ENCODE measurements at places on chromosomes 4 and X.

GRCh38 chr4:128757712-128758111 lies 51.8 kb upstream of the JADE1 start:
- no peak for DNase-seq

GRCh38 chr4:88940506-88940905 lies 116.5 kb downstream of the FAM13A start:
- no peak for DNase-seq

DNA sequence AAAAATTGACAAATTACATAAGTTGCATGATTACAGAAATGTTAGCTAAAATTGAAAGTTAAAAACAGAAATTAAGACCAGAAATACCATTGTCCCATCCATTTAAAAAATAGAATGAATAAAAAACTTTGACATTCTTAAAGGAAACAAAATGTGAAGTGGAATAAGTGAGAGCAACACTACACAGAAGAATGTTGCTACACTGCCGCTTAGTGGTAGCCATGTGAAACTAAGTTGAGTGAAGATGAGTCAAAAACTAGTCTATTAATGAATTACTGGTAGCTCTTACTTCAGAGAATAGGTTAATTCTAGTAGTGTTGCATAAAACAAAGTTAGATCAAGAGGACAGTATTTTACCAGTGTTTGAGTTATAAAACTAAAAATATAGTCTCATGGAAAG lies 571.0 kb upstream of the KLHL4 start:
- DNase-seq = peak; percentile 20

GRCh38 chrX:7462110-7462509 lies 314.2 kb upstream of the PUDP start:
- DNase-seq = no peak

- DNase-seq = no peak
These were observed 241.1 kb downstream of the AFAP1 start for GRCh38 chr4:7698584-7698983.
